Putamen (tissue), 1 donor: ENCODE measurements at places on chromosomes 13 and 19.

- DNase-seq = no peak
These were observed 541 bp downstream of the ASPDH start for GRCh38 chr19:50512999-50513745.

DNA sequence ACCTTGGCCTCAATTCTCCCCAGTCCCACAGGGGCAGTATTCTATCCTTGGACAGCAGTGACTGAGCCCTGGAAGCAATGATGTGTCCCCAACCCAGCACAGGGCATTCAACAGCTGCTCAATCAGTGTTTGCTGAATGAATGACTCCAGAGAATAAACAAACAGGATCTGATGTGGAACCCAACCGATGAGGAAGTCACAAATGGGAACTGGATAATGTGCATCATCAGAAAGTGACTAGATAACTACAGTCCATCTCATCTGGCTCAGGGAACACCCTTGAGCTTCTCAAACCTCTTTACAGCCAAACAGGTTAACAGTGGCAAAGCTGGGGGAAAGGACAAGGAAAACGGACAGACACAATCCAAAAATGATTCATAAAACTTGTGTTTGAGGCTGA lies 8.2 kb downstream of the SLC25A30 start:
- no peak for DNase-seq

- peak; percentile 63 for DNase-seq
These were observed 8.3 kb upstream of the MZF1 start for GRCh38 chr19:58581227-58582141.

GRCh38 chr13:35729926-35730627 lies 253.6 kb upstream of the MAB21L1 start:
- no peak for DNase-seq

DNA sequence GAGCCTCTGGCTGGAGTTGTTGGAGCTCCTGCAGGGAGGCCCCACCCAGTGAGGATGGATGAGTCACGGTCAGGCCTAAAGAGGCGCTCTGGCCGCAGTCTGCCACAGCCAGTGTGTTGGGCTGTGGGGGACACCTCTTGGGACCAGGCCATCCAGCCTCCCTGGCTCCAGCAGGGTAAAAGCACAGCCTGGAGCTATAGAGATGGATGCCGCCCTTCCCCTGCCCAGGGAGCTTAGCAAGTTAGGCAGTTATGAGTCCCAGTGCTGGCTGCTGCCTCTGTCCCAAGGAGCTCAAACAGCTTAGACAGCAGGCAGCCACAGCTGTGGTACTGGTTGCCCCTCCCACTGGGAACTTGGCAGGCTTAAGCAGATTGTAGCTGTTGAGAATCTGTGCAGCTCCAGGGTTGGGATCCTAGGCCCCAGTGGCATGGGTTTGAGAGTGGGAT lies 100.9 kb downstream of the NDFIP2 start:
- DNase-seq = peak; percentile 26
